ENCODE measurements at places on chromosomes 7 and 10. TPM values are rescaled to one million over a fixed set of nuclear protein-coding genes. Genes with fewer than 3 reads are reported as not detected.

DNA sequence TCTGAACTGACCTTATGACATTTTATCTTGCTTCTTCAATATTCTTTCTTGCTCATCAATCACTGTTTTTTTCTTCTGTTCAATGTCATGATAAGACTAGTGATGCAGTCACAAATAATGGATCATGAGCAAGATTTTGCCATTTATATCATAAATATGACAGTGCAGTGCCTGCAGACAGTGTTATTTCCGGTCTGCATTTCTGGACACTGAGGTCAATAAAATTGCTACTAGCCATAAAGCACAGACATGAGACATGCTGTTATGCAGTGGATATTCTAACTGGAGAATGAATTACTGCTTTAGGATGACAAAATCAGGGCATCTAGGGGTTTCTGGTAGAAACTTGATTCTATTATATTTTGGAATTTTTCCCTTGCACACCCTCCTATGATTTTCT, 1509.7 kb upstream of the LRRTM3 start:
- H3K27me3 ChIP-seq, result no peaks in the 10 kb centered on the region
- no peak overlapping the region for H3K4me3 ChIP-seq

Gene PAPOLB
- not detected for total RNA-seq

Gene RELN
- total RNA-seq, result 0.08 TPM

DNA sequence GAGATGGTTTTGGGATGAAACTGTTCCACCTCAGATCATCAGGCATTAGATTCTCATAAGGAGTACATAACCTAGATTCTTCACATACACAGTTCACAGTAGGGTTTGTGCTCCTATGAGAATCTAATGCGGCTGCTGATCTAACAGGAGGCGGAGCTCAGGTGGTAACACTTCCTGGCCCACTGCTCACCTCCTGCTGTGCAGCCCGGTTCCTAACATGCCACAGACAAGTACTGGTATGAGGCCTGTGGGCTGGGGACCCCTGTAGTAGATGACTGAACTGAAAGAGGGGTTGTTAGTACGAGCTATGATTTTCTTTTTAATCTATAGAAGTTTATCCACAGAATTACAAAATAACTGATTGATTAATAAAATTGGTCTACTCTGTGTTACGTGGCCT, 48.1 kb downstream of the DGKB start:
- no peak overlapping the region for H3K4me3 ChIP-seq
- no peak for DNase-seq
- H3K4me1 ChIP-seq, result no peaks in the 10 kb centered on the region
- H3K27ac ChIP-seq, result no peak overlapping the region
- no peaks in the 10 kb centered on the region for H3K27me3 ChIP-seq

Gene TMEM236
- total RNA-seq, result 0.20 TPM

GRCh38 chr7:100590077-100590737, 4.1 kb downstream of the FBXO24 start:
- no peak overlapping the region for H3K4me3 ChIP-seq
- H3K27me3 ChIP-seq, result no peaks in the 10 kb centered on the region
- no peak overlapping the region for H3K27ac ChIP-seq
- no peaks in the 10 kb centered on the region for H3K4me1 ChIP-seq
- DNase-seq, result no peak

GRCh38 chr7:158404031-158404761, 183.4 kb downstream of the PTPRN2 start:
- peaks cover 85% of the 10 kb centered on the region for H3K27me3 ChIP-seq
- no peaks in the 10 kb centered on the region for H3K4me1 ChIP-seq
- H3K36me3 ChIP-seq, result no peaks in the 10 kb centered on the region
- no peak for DNase-seq

- H3K4me1 ChIP-seq, result no peaks in the 10 kb centered on the region
- no peak overlapping the region for H3K4me3 ChIP-seq
- H3K27ac ChIP-seq, result no peak overlapping the region
- DNase-seq, result no peak
Observed at GRCh38 chr7:84923348-84923747, 263.5 kb downstream of the SEMA3D start.

Gene TMEM176B
- total RNA-seq, result 2.3 TPM

GRCh38 chr10:110006358-110007160, 1.2 kb upstream of the ADD3 start:
- H3K4me3 ChIP-seq, result no peak overlapping the region
- H3K36me3 ChIP-seq, result no peaks in the 10 kb centered on the region
- H3K27me3 ChIP-seq, result no peaks in the 10 kb centered on the region
- peaks cover 26% of the 10 kb centered on the region for H3K4me1 ChIP-seq
- DNase-seq, result peak; percentile 8

Gene PNLIPRP1
- not detected for total RNA-seq

Gene ELAPOR2
- total RNA-seq, result 11.0 TPM

Gene CHST12
- 41.1 TPM for total RNA-seq

GRCh38 chr7:37462138-37462537, 13.5 kb upstream of the ELMO1 start:
- no peak overlapping the region for H3K4me3 ChIP-seq
- H3K36me3 ChIP-seq, result no peaks in the 10 kb centered on the region
- H3K4me1 ChIP-seq, result no peaks in the 10 kb centered on the region
- H3K27me3 ChIP-seq, result no peaks in the 10 kb centered on the region

Gene HECW1
- 0.48 TPM for total RNA-seq

DNA sequence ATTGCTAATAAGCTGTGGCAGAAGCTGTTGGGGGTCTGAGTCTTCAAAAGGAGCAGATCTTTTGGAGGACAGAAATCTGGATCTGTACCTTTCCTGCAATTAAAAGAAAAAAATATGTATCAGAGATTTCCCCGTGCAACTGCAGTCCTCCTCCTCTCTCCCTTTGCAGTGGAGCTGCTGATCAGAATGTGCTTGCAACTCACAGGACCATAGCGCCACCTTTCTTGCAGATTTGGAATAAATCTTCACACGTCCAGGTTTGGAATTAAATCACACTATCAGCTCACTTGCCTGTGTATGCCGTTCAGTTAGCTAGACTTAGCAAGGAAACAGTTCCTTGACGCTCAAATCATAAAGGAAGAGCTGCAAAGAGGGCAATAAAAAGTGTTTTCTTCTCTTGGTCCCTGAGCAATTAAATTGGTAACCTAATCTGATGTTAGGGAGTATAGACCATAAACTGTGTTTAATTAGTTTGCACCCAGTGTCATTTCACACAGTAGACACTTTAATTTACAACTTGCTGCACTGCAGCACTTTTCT, 77.4 kb downstream of the PON1 start:
- no peaks in the 10 kb centered on the region for H3K36me3 ChIP-seq
- H3K4me1 ChIP-seq, result no peaks in the 10 kb centered on the region
- peak; percentile 47 for DNase-seq
- no peak overlapping the region for H3K27ac ChIP-seq
- H3K27me3 ChIP-seq, result no peaks in the 10 kb centered on the region

GRCh38 chr7:39001595-39001994, 23.9 kb downstream of the POU6F2 start:
- H3K4me3 ChIP-seq, result no peak overlapping the region
- no peaks in the 10 kb centered on the region for H3K4me1 ChIP-seq
- peaks cover 82% of the 10 kb centered on the region for H3K27me3 ChIP-seq
- H3K36me3 ChIP-seq, result no peaks in the 10 kb centered on the region

DNA sequence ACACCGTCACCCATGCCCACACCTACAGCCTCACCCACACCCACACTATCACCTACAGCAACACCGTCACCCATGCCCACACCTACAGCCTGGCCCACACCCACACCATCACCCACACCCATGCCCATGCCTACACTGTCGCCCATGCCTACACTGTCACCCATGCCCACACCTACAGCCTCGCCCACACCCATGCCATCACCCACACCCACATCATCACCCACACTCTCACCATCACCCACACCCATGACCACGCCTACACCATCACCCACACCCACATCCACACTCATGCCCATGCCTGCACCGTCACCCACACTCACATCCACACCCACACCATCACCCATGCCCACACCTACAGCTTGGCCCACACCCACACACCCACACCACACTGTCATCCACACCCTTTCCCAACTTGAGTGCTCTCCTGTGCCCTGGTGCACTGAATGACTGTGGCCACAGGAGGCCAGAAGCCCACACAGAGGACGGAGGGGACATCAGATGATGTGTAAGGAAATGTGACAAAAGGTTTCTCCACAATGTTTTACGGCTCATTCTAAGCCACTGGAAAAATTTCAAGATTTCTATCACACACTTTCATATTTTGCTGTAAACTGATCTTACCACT, 153.3 kb downstream of the WDR37 start:
- no peaks in the 10 kb centered on the region for H3K36me3 ChIP-seq
- no peak overlapping the region for H3K27ac ChIP-seq
- DNase-seq, result no peak
- H3K4me3 ChIP-seq, result no peak overlapping the region

Gene C7orf57
- 2.5 TPM for total RNA-seq

- no peaks in the 10 kb centered on the region for H3K27me3 ChIP-seq
- DNase-seq, result no peak
- H3K36me3 ChIP-seq, result no peaks in the 10 kb centered on the region
- H3K4me3 ChIP-seq, result no peak overlapping the region
- H3K27ac ChIP-seq, result no peak overlapping the region
- no peaks in the 10 kb centered on the region for H3K4me1 ChIP-seq
Observed at GRCh38 chr10:106396192-106396591, 768.3 kb downstream of the SORCS1 start.

GRCh38 chr10:119652361-119652730, 1.2 kb downstream of the BAG3 start:
- no peaks in the 10 kb centered on the region for H3K27me3 ChIP-seq
- DNase-seq, result no peak
- H3K4me3 ChIP-seq, result peak overlapping the region; percentile 87
- H3K27ac ChIP-seq, result peak overlapping the region; percentile 75

DNA sequence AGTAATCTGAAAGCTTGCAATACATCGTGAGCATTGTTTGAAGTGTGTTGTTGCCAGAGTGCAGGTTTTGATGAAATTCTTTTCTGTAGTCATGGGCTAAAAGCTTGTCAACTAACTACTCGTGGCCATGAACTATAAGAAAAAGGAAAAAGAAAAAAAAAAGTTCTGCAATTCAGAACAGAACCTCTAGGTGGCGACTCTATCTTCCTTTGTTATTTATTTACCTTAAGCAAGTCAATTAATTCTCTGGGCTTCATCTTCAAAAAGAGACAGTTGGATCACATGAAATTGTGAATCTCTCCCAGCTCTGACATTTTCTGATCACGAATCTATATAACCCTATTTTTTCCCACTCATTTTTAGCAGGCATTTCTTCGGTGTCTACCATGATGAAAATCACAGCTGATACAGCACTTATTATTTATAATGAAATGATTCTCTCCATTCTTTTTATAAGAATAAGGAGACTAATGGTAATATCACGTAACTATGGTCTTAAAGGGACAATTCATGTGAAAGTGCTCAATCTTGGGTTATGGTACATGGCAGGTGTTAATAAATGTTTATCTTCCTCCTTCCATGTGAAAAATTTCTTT, 18.8 kb downstream of the TMEM196 start:
- H3K27ac ChIP-seq, result no peak overlapping the region
- no peaks in the 10 kb centered on the region for H3K27me3 ChIP-seq

Gene TNKS2
- total RNA-seq, result 22.1 TPM

GRCh38 chr7:141884539-141885225, 31.5 kb upstream of the OR9A4 start:
- H3K36me3 ChIP-seq, result no peaks in the 10 kb centered on the region
- H3K4me3 ChIP-seq, result no peak overlapping the region
- no peaks in the 10 kb centered on the region for H3K4me1 ChIP-seq
- no peak overlapping the region for H3K27ac ChIP-seq

Gene TRPV6
- total RNA-seq, result 14.7 TPM

GRCh38 chr7:151459726-151460473, 20.0 kb upstream of the CRYGN start:
- H3K4me3 ChIP-seq, result peak overlapping the region; percentile 44
- H3K4me1 ChIP-seq, result peaks cover 29% of the 10 kb centered on the region
- peaks cover 8% of the 10 kb centered on the region for H3K36me3 ChIP-seq

DNA sequence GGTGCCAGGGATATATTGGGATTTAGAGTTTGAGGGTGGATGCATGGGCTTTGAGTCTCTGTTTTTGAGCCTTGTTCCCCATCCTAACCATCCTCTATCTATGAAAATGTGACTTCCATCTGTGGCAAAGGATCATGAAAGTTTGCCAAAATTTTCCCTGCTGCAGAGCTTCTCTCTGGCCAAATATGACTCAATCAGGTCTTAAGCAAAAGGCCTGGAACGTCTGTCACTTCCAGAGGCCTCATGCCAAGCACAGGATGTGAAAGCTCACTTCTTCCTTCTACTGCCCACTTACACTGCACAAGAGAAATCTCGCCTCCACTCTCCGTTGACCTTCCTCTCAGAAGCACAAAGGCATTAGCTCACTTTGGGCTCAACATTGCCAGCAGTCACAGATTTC, 696.9 kb upstream of the NRP1 start:
- no peaks in the 10 kb centered on the region for H3K36me3 ChIP-seq
- H3K4me1 ChIP-seq, result no peaks in the 10 kb centered on the region

Gene LRRC18
- not detected for total RNA-seq

DNA sequence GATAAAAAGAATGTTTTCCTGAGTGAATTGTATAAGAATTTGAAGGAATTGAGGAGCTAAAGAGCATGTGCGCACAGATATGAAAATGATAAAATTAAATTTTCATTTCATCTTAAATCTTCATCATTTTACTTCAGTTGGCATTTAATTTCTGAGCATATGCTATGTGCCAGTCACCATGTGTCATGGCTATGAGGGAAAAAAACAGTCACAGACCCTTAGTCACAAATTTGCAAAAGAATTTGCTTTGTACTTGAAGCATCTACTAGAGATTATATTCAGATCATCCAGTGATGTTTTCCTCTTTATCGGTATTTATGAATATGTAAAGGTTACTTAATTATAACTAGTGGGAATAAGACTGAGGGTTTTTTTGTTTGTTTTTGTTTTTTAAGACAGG, 29.8 kb downstream of the VCL start:
- DNase-seq, result no peak
- H3K36me3 ChIP-seq, result peaks cover 25% of the 10 kb centered on the region
- no peak overlapping the region for H3K27ac ChIP-seq
- no peak overlapping the region for H3K4me3 ChIP-seq
- H3K27me3 ChIP-seq, result no peaks in the 10 kb centered on the region

DNA sequence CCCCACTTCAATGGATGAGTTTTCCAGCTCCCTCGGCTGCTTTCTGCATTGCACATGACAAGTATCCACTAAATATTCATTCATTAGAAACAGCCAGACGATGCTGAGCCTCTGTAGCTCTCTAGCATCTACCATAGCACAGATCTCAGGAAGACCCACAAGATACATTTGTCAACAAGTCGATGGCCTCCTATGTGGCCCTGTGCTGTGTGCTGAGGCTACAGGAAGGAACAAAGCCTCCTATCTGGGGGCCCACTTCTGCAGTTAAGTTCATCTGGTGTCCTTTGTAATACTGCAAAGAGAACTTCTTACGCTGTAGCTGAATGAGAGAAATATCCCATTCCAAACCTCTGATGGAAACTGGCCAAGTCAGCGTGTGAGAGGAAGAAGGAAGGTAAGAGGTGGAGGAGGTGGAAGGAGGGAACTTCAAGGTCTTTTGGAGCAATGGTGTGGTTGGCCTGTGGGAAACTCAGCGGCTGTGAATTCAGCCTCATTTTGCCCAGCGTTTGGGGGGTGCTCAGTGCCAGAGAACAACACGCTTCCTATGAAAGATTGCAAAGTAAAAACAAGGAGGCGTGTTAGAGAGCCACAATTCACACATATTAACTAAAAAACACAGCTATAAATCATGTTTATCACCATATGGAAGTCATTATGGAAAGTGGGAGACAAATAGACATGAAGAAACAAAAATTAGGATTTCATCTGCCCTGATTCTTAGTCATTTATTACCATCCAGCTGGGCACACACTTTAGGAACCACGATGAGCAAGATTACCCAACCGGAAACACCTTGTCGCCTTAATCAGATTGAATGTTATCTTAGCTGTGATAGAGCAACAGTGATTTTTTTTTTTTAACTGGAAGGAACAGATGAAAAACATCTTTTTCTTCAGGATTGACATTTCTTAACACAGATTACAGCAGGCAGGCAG, 62.2 kb upstream of the USP6NL start:
- DNase-seq, result no peak
- no peaks in the 10 kb centered on the region for H3K27me3 ChIP-seq
- no peaks in the 10 kb centered on the region for H3K36me3 ChIP-seq
- H3K4me1 ChIP-seq, result no peaks in the 10 kb centered on the region
- H3K27ac ChIP-seq, result no peak overlapping the region

Gene HOXA9
- total RNA-seq, result 2.5 TPM

All from PC-9 (cell line).